A172 (cell line): ENCODE measurements at places on chromosomes 1 and 21. TPM values are rescaled to one million over a fixed set of nuclear protein-coding genes. Genes with fewer than 3 reads are reported as not detected.

- DNase-seq, result no peak
Measured at GRCh38 chr1:151175041-151175741, 590 bp downstream of the TMOD4 start.

DNA sequence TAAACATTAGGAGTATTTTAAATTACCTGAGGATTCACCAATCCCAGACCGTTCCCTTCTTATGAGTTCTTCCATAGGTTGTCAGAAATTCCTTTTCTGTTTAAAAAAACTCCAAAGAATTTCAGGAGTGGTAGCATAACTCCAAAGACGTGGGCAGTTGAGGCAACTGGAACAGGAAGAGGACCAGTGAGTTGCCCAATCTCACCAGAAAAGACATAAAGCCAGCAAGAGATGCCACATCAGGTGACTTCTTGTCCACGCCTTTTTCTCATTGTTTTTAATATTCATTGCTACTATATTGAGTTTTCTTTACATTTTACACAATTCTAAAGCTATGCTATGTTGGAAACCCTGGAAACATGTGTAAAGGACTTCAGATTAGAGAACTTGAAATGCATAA lies 88.1 kb upstream of the JAK1 start:
- no peak for DNase-seq

DNA sequence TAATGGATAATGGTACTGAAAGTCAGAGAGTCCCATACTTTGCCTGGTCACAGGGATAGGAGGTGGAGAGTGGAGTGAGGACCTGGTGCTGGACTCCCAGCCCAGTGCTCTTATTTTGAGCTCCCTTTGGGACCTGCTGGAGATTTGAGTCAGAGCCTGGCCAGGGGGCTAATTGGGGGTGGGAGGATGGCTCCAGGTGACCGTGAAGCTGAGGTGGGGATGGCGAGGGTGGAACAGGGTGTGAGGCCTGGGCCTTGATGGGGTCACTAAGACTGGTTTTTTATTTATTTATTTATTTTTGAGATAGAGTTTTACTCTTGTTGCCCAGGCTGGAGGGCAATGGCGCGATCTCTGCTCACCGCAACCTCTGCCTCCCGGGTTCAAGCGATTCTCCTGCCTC lies 17.8 kb downstream of the AMPD2 start:
- DNase-seq, result no peak

GRCh38 chr1:200038981-200039848 lies 11.7 kb downstream of the NR5A2 start:
- peak; percentile 25 for DNase-seq

DNA sequence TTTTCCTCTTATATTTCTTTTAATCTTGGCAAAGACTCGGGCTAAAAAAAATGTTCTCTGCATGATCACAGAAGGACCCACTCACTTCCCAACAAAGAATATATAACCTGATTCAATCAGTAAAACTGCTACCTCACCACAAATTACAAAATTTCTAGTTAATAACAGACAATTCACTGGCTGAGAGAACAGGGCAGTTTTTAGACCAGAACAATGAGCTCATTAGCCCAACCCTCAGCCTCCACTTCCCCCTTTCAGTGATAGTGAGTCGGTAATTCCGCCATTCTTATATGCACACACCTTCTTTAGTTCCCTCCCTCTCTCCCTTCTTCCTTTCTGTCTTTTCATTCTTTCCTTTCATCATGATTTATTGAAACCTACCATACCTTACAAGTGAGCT lies 8.9 kb downstream of the SIPA1L2 start:
- no peak for DNase-seq

GRCh38 chr1:69258842-69259241 lies 308.9 kb upstream of the LRRC7 start:
- no peak for DNase-seq

DNA sequence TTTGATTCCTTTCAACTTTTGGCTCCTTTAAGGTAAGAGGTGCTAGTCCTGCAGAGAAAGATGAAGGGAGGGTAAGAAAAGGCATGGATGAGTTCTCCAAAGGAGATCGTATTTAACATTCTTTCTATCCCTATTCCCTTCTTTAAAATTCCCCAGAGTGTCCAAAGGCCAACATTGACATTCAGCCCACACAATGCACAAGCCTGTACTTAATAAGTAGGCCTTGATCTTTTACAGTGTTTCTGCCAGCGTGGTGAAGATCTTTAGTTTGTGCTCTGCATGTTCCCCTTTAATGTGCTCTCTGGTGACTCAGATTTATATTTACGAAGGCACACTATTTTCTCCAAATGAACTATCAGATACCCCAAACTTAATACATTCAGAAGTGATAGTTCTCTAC lies 582.5 kb upstream of the RGS18 start:
- DNase-seq, result no peak

DNA sequence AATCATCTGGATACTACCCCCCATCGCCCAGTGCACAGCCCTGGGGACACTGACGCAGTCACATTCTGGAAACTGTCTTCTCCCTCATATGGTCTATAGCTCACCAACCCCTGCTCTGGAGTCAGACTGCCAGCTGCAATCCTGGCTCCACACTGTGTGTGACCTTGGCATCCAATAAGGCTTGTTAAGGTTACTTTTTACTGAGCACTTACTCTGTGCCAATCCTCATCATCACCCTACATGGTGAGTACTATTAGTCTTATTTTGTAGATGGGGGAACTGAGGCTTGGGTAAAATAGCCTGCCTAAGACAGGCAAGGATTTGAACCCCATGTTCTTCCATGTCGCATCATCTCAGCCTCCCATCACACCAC lies 34.9 kb downstream of the AHDC1 start:
- no peak for DNase-seq

DNA sequence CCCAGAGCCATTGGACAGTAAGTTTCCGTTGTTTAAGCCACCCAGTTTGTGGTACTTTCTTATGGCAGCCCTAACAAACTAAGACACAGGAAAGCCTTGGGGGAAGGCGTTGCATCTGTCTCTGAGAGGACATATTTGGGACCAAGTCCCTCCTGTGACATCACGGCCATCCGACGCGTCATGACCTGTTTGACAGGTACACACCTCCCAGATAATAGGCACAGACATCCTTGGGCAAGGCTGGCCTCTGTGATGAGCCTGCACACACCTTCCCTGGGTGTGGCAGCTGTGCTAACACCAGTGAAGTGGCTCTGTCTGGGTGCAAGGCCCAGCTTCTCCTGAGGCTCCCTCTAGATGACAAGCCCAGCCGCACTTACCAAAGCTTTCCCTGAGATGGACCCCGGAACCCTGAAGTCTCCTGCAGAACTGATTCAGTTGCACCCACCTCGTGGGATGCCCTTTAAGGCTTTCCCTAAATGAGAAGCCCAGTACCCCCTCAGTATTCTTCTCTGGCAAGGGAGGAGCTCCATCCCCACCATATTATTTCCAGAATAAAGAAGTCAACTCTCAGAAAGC lies 136.5 kb downstream of the ZSCAN20 start:
- DNase-seq, result no peak

DNA sequence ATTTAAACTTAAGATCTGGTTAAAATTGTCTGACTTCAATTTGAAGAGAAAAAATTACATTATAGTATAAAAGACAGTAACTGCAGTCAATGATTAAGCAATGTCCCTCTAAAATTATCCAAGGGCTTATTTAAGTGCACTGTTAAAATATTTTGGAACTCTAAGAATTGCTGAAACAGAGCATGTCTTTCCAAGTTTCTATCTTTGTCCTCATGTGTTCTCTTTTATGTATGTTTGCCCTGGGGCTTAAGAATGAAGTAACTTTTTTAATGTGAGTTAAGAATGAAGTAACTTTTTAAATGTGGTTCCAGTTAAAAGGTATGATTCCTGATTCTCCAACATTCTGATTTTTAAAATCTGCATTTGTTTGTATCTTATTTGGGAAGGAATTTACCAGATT lies 69.0 kb upstream of the MARK1 start:
- no peak for DNase-seq

DNA sequence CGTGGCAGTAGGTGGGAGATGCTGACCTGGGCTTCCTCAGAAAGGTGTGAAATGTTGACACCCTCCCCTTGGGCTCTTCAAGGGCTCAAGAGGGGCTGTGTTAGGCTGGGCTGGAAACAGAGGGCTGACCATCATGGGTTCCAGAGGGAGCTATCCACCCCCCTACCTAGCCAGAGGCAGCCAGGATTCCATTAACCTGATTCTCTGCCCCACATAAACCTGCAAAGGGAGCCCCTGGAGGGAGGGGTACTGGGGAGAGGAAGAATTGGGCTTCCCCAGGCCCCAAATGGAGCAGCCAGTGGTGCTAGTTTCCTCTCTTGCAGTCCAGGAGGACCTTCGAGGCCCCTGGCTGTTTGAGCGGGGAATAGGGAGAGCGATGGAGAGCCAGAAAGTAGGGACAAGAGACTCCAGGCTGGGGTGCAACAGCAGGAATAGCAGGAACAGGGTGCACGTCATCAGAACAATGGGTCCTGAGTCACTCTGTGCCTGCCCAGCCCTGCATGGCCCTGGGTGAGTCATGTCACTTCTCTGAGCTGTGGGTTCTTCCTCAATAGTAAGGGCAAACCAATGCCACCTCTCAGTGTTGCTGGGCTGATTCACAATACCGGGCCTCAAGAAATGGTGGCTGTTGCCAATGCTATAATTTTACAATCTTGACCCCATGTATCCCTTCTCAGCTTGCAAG lies 121.2 kb downstream of the EPHB2 start:
- peak; percentile 93 for DNase-seq

- DNase-seq, result no peak
Measured at GRCh38 chr1:200710166-200710565, 28.5 kb upstream of the CAMSAP2 start.

- no peak for DNase-seq
Measured at GRCh38 chr21:26194811-26195251, 24.3 kb upstream of the APP start.

DNA sequence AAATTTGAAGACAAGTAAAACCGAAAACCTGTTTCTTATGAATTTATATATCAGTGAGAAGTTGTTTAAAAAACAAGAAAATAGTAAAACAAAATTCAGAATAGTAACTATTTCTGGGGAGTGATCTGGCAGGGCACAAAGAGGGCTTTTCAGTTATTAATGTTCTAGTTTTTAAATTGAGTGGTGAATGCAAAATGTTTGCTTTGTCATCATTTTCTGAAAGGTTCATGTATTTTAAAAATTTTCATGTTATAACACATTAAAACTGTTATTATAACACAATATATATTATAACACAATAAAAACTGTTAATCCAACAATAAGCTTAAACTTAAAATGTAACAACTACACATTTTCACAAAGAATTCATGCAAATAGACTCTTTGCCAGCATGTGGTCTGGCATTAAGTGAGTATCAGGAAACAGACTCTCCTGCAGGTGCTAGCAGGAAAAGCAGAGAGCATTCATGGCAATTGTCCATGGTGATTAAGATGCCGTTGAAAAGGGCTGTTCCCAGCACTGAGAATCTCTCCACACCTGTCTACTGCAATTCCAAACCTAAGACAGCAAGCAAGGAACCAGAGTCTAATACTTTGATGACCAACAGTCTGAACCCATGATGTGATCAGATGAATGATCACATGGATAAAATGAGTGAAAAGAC lies 204.9 kb downstream of the TBX15 start:
- DNase-seq, result peak; percentile 8

- DNase-seq, result no peak
Measured at GRCh38 chr1:41765152-41765551, 153.6 kb downstream of the HIVEP3 start.

DNA sequence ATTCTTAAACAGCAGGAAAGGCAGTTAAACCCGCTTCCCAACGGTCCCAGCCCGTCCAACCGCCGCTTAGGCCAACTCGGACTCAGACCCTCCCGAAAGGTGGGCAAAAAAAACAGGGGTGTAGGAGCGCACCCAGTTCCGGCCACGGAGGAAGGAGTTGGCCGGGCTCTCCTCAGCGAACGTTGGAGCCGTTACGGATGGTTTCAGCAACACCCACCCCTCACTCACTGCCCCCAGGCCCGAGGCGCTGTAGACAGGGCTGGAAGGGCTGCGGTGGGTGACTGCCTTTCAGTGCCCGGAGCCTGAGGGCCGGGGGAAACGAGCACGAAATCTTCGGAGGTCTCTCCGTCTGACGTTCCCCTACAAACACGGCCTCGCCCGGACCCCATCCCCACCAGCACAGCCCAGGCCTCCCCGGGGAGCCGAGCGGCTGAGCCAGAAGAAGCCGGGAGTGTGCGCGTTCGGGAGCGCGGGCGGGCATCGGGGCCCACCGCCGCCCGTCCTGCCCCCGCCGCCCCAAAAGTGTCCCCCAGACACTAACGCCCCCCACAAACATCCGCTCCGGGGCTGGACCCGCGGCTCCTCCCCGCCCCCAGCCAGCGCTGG lies 1.3 kb downstream of the KDM5B start:
- DNase-seq, result peak; percentile 32

- DNase-seq, result no peak
Measured at GRCh38 chr1:20711285-20712214, 6.3 kb downstream of the KIF17 start.

The CD2 gene
- total RNA-seq, result not detected in 2 replicates

The LMX1A gene
- total RNA-seq, result not detected in 2 replicates

The SPRR2F gene
- not detected in 2 replicates for total RNA-seq

The VSIG8 gene
- not detected in 2 replicates for total RNA-seq

The ETV3L gene
- total RNA-seq, result not detected in 2 replicates

The KIF17 gene
- 2.1 and 3.6 TPM in 2 replicates for total RNA-seq

The VWA5B1 gene
- total RNA-seq, result not detected in 2 replicates

The CENPF gene
- total RNA-seq, result 149 and 175 TPM in 2 replicates

The LRRC7 gene
- total RNA-seq, result 0.28 and 0.43 TPM in 2 replicates

The HOOK1 gene
- not detected in 2 replicates for total RNA-seq
